AG08395 (cell line): ENCODE measurements at places on chromosomes 1 and 21.

DNA sequence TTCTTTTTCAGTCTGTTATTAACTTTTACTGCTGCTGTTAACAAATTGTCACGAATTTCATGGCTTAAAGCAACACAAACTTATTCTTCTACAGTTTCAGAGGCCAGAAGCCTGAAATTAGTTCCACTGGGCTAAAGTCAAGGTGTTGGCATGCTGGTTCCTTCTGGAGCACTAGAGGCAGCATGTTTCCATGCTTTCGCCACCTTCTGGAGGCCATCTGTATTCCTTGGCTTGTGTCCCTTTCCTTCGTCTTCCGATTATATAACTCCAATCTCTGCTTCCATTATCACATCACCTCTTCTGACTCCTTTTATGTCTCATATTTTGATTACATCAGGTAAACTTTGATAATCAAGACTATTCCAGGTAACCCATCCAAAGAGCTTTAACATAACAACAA, 1742.1 kb downstream of the BRINP3 start:
- no peak for DNase-seq

- DNase-seq = no peak
Observed at GRCh38 chr1:180153032-180153431, 1.6 kb upstream of the QSOX1 start.

DNA sequence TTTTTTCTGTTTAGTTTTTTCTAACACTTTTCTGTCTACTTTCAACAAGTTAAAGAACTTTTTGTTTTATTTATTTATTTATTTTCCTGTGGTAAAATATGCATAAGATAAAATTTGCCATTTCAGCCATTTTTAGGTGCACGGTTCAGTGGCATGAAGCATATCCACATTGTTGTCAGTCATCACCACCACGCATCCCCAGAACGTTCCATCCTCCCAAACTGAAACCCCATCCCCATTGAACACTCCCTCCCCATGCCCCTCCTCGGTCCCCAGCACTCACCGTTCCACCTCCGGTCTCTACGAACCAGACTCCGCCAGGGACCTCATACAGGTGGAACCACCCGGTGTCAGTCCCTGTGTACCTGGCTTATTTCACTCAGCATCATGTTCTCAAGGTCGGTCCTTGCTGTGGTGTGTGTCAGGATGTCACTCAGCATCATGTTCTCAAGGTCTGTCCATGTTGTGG, 118.1 kb downstream of the SIK1 start:
- DNase-seq = no peak

DNA sequence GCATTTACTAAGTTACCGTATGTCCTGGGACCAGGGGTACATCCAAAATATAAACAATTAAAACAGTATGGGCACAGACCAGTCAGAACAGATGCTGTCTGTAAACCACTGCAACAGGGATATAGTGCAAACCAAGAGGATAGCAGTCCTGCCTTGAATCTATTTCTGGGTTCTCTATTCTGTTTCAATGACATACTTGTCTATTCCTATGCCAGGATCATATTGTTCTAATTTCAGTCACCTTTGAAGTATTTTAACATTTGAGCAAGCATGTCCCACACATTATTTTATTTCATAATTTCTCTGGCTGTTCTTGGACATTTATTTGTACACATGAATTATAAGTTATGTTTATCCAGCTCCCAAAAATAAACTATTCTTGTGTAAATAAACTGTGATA, 28.2 kb upstream of the SYDE2 start:
- no peak for DNase-seq

GRCh38 chr1:58515794-58516401, 30.6 kb downstream of the OMA1 start:
- peak; percentile 77 for DNase-seq

DNA sequence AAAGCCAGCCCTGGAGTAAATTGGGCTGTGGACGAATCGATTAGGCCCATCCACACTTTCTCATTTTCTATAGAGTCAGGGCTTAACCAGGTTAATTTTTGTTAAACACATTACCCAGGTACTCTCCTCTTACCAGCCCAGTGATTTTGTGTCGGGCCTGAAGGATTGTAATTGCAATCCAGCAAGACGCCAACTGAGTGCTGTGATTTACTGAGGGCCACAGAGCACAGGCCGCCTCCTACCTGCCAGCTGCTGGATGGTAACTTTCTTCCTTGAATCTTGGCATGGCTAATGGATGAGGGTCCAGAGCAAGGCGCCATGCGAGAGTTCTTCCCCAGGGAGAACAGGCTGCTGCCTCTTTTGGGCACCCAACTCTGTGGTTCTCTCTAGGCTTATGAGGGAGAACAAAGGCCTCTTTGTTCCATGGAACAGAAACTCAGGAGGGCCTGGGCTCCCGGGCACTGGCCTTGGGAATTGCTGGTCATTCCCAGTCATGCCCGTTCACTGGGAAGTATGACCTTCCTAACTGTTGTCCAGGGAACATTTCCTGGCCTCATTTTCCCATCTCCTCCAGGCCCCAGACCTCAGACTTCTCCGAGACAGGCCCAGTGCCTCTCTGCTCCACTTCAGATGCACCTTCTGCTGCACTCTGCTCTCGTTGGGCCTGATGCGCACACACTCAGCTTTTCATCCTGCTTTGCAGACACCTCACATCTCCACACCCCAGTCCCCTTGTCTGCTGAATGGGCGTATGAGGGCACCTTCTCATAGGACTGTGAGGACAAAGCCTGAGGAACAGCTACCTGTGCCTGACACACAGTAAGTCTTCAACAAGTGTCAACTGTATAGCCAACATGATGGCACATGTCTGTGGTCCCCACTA, 57.3 kb downstream of the SYF2 start:
- peak; percentile 1 for DNase-seq

- no peak for DNase-seq
Observed at GRCh38 chr21:32137931-32138330, 140.9 kb downstream of the MIS18A start.

GRCh38 chr1:211530102-211530501, 38.1 kb upstream of the RD3 start:
- DNase-seq = no peak

- DNase-seq = no peak
Observed at GRCh38 chr1:8427986-8428385, 110.1 kb downstream of the SLC45A1 start.

DNA sequence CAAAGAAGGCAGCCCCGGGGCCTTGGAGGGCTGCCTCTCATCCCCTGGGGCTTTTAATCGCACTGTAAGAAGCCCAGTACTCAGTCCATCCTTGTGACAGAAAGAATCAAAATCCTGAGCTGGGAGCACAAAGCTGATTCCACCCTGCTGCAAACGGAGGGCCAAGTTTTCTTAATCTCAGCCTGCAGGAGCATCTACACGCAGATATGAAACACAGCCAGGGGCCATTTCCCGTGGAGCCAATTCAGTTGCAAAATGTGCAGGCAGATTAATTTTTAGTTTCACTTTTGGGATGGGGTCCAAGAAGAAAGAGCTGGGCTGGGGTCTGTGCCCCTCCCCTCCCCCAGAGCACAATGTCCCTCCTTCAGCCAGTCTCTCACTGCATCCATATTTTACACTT, 4.4 kb downstream of the LYPD8 start:
- DNase-seq = no peak

DNA sequence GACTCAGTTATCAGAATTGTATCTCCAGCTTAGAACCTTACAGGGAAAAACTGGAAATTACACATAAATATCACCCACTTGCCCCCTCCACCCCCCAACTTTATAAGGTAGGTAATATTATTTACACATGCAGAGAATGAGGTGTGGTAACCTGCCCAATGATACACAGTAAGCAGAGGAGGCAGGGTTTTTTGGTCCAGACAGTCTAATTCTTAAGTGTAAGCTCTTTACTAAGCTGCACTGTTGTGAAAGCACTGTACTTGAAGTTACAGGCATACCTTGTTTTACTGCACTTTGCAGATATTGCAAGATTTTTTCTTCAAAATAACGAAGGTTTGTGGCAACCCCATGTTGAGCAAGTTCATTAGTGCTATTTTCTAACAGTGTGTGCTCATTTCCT, 24.8 kb upstream of the MYOCOS start:
- DNase-seq = no peak

- DNase-seq = no peak
Observed at GRCh38 chr1:91591175-91591974, 90.7 kb downstream of the CDC7 start.

DNA sequence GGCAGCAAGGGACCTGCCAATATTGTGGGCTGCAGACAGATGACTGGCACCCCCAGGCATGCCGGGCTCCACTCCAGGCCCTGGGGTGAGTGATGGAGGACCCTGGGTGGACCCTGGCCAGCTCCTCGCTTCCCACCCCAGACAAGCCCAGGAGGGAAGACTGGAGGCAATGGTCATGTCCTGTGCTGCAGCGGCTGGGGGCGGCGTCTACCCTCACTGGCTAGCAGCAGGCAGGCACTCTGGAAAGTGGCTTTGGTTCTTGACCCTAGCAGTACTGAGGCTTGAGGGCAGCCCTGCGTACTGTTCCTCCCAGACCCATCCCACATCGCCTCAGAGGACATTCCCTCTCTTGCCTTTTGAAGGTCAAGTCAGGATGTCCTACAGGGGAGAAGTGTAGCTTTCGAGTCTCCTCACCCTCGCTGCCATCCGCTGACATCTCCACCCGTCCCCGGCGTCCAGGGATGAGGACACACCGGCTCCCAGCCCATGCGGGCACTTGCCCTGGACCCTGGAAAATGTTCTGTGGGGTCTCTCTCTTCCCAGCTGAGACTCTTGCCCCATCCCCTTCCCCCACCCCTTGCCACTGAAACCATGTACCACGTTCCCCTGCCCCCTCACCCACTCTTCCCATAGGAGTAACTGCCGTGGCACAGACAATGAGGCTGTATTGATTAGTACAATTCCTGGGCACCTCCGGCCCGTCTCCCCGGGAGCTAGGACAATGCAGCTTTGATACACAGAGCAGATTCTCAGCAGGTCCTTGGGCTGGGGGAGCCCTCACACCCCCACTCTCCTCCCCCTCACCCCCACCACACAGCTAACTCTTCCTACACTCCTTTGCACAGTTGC, 15.0 kb downstream of the SLC6A9 start:
- DNase-seq = no peak
